ENCODE measurements at places on chromosomes 12 and 14. TPM values are rescaled to one million over a fixed set of nuclear protein-coding genes. Genes with fewer than 3 reads are reported as not detected.

- no peak for DNase-seq
- no peaks in the 10 kb centered on the region for H3K4me1 ChIP-seq
- no peak overlapping the region for H3K27ac ChIP-seq
- no peak overlapping the region for H3K4me3 ChIP-seq
- H3K36me3 ChIP-seq = no peaks in the 10 kb centered on the region
- H3K27me3 ChIP-seq = no peaks in the 10 kb centered on the region
Measured at GRCh38 chr14:30260833-30261607, 297.9 kb upstream of the G2E3 start.

The GPX2 gene
- total RNA-seq = not detected

GRCh38 chr12:19412844-19413243 is 26.4 kb upstream of the AEBP2 start:
- H3K27ac ChIP-seq = no peak overlapping the region
- H3K4me3 ChIP-seq = no peak overlapping the region
- no peak for DNase-seq
- no peaks in the 10 kb centered on the region for H3K36me3 ChIP-seq
- H3K27me3 ChIP-seq = peaks cover 5% of the 10 kb centered on the region

The SIX4 gene
- 1.3 TPM for total RNA-seq

The POP5 gene
- 64.3 TPM for total RNA-seq

GRCh38 chr12:8078398-8078797 is 3.7 kb upstream of the NECAP1 start:
- H3K27me3 ChIP-seq = no peaks in the 10 kb centered on the region
- DNase-seq = peak; percentile 18
- H3K4me1 ChIP-seq = peaks cover 19% of the 10 kb centered on the region
- H3K4me3 ChIP-seq = no peak overlapping the region
- no peak overlapping the region for H3K27ac ChIP-seq

- H3K4me1 ChIP-seq = peaks cover 38% of the 10 kb centered on the region
- no peaks in the 10 kb centered on the region for H3K36me3 ChIP-seq
- H3K27ac ChIP-seq = no peak overlapping the region
Measured at GRCh38 chr14:52023518-52023917, 34.2 kb downstream of the RTRAF start.

GRCh38 chr14:51208982-51209381 is 31.1 kb upstream of the TMX1 start:
- H3K27ac ChIP-seq = no peak overlapping the region
- H3K36me3 ChIP-seq = no peaks in the 10 kb centered on the region
- DNase-seq = no peak
- H3K4me1 ChIP-seq = no peaks in the 10 kb centered on the region
- peaks cover 14% of the 10 kb centered on the region for H3K27me3 ChIP-seq
- no peak overlapping the region for H3K4me3 ChIP-seq

GRCh38 chr14:95518045-95518751 is 1.7 kb upstream of the SYNE3 start:
- H3K27me3 ChIP-seq = no peaks in the 10 kb centered on the region
- DNase-seq = no peak
- peaks cover 11% of the 10 kb centered on the region for H3K36me3 ChIP-seq
- H3K4me3 ChIP-seq = peak overlapping the region; percentile 78
- H3K4me1 ChIP-seq = peaks cover 69% of the 10 kb centered on the region
- peak overlapping the region; percentile 69 for H3K27ac ChIP-seq

The KCNMB4 gene
- 0.37 TPM for total RNA-seq

DNA sequence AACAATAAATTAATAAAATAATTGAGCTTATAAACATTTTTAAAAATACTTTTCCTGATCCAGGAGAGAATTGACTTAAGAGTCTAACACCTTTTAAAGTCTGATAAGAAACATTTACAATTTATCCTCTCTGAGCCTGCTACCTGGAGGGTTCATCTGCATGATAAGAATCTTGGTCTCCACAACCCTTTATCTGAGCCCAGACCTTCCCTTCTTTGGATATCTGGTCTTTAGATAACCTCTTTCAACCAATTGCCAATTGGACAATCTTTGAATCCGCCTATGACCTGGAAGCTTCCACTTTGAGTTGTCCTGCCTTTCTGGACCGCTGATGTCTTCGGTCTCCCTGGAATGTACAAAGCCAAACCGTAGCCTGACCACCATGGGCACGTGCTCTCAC is 1393.3 kb upstream of the TMEM132C start:
- H3K27me3 ChIP-seq = no peaks in the 10 kb centered on the region
- no peaks in the 10 kb centered on the region for H3K4me1 ChIP-seq
- H3K4me3 ChIP-seq = no peak overlapping the region
- H3K27ac ChIP-seq = no peak overlapping the region
- H3K36me3 ChIP-seq = no peaks in the 10 kb centered on the region

- no peak for DNase-seq
- H3K36me3 ChIP-seq = no peaks in the 10 kb centered on the region
- peaks cover 21% of the 10 kb centered on the region for H3K27me3 ChIP-seq
- no peak overlapping the region for H3K4me3 ChIP-seq
- H3K27ac ChIP-seq = no peak overlapping the region
- H3K4me1 ChIP-seq = no peaks in the 10 kb centered on the region
Measured at GRCh38 chr12:116302166-116303058, 24.9 kb upstream of the MED13L start.

DNA sequence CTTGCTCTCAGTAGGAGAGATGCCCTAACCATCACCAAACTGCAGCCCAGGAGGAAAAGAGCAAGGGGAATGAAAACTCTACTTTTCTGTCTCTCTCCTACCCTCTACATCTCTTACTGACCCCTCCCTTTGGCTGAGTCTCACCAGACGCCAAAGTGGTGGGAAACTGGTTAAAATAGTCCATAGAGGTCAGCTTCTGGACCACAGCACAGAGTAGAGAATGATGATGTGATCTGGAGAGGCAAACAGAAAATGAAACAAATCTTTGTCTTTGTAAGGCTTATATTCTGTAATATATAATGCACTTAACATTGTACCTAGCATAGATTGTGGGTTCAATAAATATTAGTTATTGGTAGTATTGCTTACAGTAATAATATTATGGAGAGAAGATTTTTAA is 81.0 kb upstream of the GARIN2 start:
- H3K36me3 ChIP-seq = peaks cover 4% of the 10 kb centered on the region
- H3K27ac ChIP-seq = no peak overlapping the region
- no peak for DNase-seq
- no peaks in the 10 kb centered on the region for H3K4me1 ChIP-seq

- H3K4me3 ChIP-seq = peak within 1 kb of the TSS; percentile 83
- H3K27me3 ChIP-seq = peaks cover 40% of the 10 kb centered on the region
- H3K4me1 ChIP-seq = peaks cover 10% of the 10 kb centered on the region
Measured at GRCh38 chr12:63668028-63668799, at the start of gene DPY19L2. Gene DPY19L2, minus strand, starts transcription at chr12:63668493. Its CDS starts 100 bp downstream, at chr12:63668393.

GRCh38 chr12:68080577-68080976 is 79.0 kb downstream of the IFNG start:
- no peaks in the 10 kb centered on the region for H3K27me3 ChIP-seq
- DNase-seq = no peak
- no peak overlapping the region for H3K4me3 ChIP-seq
- H3K4me1 ChIP-seq = peaks cover 11% of the 10 kb centered on the region
- peaks cover 14% of the 10 kb centered on the region for H3K36me3 ChIP-seq

DNA sequence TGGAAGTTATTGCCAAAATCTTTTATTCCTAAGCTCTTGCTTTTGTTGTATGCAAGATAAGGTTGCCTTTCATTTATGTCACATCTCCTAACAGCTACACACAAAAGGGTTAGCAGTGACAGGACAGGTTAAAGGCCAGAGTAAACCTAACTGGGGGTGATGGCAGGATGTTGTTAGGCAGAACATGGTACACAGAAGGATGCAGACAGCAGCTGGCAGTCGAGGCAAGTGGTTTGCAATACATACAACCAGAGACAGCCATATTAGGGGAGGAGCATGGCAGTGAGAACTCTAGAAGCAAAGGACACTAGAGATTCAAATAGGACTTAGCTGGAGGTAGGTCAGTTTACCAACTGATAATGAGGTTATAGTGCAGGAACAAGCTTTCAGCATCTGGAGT is 2.7 kb upstream of the ABCD2 start:
- peak overlapping the region; percentile 94 for H3K27ac ChIP-seq
- no peaks in the 10 kb centered on the region for H3K27me3 ChIP-seq

The MYH6 gene
- 0.14 TPM for total RNA-seq

DNA sequence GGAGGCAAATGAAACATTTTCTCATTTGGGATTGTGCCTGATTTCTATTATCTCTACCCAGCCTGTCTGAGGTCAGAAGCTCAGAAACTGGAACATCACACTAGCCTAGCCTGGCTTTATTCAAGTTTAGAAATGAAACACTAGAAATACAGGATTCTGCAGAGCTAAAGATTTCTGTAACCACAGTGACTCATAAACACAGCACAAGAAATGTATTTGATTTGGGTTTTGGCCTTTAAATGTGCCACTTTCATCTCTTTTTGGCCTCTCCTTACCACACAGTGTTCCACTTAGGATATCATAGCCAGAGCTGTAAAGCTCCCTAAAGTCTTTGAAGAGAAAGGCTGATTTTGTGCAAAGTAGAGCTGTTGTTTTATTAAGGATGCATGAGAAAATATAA is 307.5 kb downstream of the EMP1 start:
- H3K36me3 ChIP-seq = no peaks in the 10 kb centered on the region
- DNase-seq = no peak
- no peaks in the 10 kb centered on the region for H3K27me3 ChIP-seq
- H3K4me3 ChIP-seq = no peak overlapping the region
- H3K27ac ChIP-seq = no peak overlapping the region

DNA sequence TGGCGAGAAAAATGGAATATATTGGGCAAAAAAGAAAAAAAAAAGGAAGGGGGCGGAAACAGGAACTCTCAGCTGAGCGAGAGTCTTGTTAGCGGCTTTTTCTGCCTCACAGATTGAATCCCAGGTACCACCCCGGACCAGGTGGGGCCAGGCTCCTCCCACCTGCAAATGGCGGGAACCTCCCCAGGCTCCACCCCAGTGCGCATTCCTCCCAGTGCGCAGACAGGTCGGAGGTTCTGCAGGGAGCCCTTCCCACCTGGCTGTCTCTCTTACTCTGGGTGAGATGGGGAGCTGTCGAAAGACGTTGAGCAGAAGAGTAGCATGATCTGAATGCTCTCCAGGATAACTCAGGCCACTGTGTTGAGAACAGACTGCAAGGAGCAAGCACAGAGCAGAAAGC is 57.0 kb upstream of the ETV6 start:
- no peak for DNase-seq
- no peak overlapping the region for H3K4me3 ChIP-seq
- H3K36me3 ChIP-seq = no peaks in the 10 kb centered on the region
- peaks cover 17% of the 10 kb centered on the region for H3K27me3 ChIP-seq

The JPH4 gene
- total RNA-seq = 0.09 TPM

DNA sequence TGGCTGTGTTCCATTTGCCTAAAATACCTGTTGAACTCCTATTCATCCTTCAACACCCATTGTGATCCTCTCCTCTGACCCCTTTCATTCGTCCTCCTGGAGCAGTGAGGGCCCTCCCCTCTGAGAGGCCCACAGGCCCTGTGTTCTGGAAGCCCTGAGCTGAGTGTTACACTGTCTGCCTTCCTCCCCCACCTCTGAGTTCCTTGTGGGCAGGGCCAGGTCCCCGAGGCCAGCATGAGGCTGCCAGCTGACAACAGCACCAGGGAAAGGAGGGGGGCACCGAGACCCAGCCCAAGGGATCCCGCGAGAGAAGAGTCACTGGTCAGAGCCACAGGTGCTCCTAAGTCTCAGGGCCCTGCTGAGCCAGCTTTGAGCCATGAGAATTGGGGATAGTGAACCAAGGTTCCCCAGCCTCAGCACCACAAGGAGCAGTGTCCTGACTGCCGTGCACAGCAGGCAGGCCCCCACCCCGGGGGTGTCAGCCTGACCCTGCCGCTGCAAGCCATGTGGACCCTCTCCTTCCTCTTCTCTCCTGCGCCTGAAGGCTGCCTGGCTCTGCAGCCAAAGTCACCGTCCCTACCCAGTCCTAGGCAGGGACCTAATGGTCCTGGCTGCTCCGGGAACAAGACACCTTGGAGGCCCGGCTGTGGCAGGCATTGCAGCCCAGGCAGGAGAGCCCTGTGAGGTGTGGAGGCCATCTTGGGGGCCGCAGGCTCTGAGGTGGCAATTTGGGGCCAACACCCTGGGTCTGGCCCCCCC is 52.5 kb downstream of the BEGAIN start:
- no peaks in the 10 kb centered on the region for H3K27me3 ChIP-seq
- no peak overlapping the region for H3K4me3 ChIP-seq
- H3K36me3 ChIP-seq = no peaks in the 10 kb centered on the region
- no peak overlapping the region for H3K27ac ChIP-seq
- DNase-seq = no peak

DNA sequence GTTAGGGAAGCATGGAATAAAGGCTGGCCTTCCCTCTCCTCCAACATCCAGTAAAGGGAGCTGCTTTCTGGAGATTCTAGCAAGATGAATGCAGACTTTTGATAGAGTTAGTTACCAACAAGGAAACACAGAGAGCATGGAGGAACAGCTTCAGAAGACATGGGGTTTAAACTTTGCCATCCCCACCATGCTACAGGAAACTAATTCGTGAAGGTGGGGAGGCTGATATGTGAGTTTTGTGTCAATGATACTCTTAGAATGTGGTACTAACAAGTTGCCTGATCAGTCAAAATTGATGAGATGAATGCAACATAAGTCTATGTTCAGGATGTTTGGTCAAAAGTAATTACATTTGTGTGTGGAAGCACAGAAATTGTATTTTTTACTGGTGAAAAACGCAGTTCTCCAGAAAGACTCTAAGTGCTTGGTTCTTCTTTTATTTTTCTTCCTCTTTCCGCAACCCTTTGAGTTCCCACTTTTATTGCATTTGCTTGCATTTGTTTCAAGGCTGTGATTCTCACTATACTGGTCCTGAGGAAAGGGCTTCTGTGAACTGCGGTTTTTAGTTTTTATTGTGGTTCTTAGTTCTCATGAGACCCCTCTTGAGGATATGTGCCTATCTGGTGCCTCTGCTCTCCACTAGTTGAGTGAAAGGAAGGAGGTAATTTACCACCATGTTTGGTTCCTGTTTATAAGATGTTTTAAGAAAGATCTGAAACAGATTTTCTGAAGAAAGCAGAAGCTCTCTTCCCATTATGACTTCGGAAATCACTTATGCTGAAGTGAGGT is at the start of gene CLEC4A:
Gene CLEC4A (plus strand): TSS at position 494 of the 789 bp plus-strand sequence. CDS start 262 bp downstream, at position 756.
- H3K27me3 ChIP-seq = no peaks in the 10 kb centered on the region
- no peak for DNase-seq
- H3K27ac ChIP-seq = no peak within 1 kb of the TSS
- no peaks in the 10 kb centered on the region for H3K36me3 ChIP-seq

The PRPH gene
- not detected for total RNA-seq

GRCh38 chr12:53564941-53565340 is 57.7 kb upstream of the NPFF start:
- H3K4me3 ChIP-seq = no peak overlapping the region
- peaks cover 16% of the 10 kb centered on the region for H3K36me3 ChIP-seq
- peaks cover 41% of the 10 kb centered on the region for H3K4me1 ChIP-seq
- H3K27ac ChIP-seq = no peak overlapping the region
- DNase-seq = no peak

The LUM gene
- total RNA-seq = not detected

GRCh38 chr12:85627584-85627983 is 208.6 kb downstream of the RASSF9 start:
- no peaks in the 10 kb centered on the region for H3K4me1 ChIP-seq
- no peak for DNase-seq
- no peak overlapping the region for H3K4me3 ChIP-seq
- H3K36me3 ChIP-seq = no peaks in the 10 kb centered on the region
- H3K27me3 ChIP-seq = no peaks in the 10 kb centered on the region

- DNase-seq = no peak
- H3K36me3 ChIP-seq = no peaks in the 10 kb centered on the region
- H3K27ac ChIP-seq = no peak overlapping the region
Measured at GRCh38 chr14:62706217-62706616, 339.0 kb downstream of the KCNH5 start.

All from activated T-helper 2 cell treated with anti-CD3 and anti-CD28 coated beads, Interferon-gamma antibody, Interleukin-2, Interleukin-4, amounts not matched to agents 10 μg/mL and 5 μg/mL and 100 μg/mL, durations not matched to agents 14 hours and 24 hours and 36 hours (primary cell).